ENCODE measurements at places on chromosomes 3 and 15. TPM values are rescaled to one million over a fixed set of nuclear protein-coding genes. Genes with fewer than 3 reads are reported as not detected.

The PFN2 gene
- 0.82 TPM for total RNA-seq

The CPN2 gene
- not detected for total RNA-seq

The WDR48 gene
- 40.5 TPM for total RNA-seq

The RAB27A gene
- total RNA-seq: 98.8 TPM

The ITGB5 gene
- 2.2 TPM for total RNA-seq

- no peak for DNase-seq
Observed at GRCh38 chr15:80852676-80853075, 73.5 kb downstream of the CEMIP start.

GRCh38 chr3:147937341-147937740, 528.2 kb downstream of the ZIC1 start:
- DNase-seq: no peak

DNA sequence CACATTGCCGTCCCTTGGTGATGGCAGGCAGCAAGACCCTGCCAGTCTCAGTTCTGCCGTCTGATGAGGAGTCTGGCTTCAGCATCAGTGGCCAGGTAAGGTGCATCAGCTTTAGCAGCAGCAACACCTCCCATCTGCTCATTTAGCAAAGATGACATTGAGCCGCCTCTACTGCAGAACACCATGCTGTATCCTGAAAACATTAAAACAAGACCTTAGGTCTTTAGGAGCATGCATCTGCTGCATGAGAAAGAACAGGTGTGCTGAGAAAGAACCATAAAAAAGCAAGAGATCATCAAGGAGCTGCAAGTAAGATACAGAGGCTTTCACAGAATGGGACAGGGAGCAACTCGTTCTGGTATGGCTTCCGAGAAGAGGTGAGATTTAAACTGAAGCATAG, 87.5 kb downstream of the SCN11A start:
- DNase-seq: no peak

- no peak for DNase-seq
Observed at GRCh38 chr3:144369129-144369879, 397.7 kb downstream of the DIPK2A start.

DNA sequence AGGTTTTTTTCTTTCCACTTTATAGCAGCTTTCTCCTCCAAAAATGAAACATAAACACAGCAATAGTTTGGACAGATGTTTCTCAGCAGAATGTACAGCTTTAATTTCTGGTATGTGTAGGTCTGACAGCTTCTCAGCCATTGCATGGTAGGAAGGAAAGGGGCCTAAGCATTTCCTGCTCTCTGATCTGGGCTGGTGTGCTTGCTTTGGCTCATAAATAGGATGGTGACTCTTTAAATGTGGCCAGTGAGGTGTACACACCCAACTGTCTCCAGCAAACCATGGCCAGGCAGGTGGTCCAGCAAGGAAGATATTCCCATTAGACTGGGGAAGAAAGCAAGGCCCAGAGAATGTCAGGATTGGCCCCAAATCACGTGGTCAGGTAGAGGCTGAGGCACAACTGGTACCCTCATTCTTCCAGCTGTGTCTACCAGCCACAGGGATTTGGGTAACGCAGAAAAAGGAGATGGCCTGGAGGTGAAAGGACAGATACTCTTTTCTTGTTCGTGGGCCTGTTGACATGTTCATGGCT, 52.1 kb downstream of the ITGA11 start:
- peak; percentile 61 for DNase-seq

DNA sequence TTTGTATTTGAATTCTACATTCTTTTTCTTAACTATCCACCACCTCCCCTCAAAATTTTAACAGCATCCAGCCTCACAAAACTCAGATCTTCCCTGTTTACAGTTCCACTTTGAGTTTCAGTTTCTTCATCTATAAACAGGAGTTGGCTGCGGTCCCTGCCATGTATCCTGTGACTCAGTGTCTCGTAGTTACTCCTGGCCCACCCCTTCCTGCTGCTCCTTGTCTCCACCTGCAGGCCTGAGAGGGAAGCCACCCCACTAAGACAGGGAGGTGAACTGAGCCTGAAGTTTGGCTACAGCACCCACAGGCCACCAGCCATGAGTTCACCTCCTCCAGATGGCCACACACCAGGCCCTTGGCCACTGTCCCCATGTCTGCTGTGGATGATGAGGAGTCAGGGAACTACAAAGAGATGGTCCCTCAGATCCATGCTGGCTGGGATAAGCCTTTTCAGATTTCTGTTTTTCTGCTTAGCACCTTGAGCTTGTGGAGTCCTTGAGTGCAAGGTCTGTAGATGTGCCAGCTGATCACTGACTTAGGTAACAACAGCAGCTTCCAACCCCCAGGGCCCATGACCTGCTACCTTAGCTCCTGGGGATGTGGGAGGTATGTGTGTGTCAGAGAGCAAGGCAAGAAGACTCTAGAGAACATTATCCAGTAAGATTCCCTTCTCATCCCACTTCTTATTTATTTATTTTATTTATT, 37.5 kb downstream of the CD86 start:
- DNase-seq: peak; percentile 85
